Naive thymus-derived CD4-positive, alpha-beta T cell (primary cell): ENCODE measurements at places on chromosomes 4 and X.

- DNase-seq = no peak
Observed at GRCh38 chrX:148984238-148984637, 483.8 kb downstream of the AFF2 start.

DNA sequence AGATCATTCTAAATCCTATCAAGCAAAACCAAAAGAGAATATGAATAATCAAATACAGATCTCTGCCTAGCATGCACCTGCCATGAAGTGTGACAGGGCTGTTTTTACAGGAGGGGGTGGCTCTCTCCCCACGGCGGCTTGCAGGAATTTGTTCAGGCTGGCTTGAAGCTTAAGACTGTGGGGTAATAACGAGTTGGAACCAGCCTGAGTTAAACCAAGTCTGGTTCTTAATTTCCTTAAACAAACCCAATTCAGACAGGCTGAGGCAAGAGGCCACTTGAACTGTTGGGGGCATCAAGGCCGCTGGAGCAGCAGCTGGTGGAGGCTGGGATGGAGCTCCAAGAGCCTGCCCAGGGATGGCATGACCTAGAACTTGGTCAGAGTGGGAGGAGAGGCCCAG, 45.1 kb upstream of the LGI2 start:
- DNase-seq = no peak

GRCh38 chrX:9682456-9682855, 83.2 kb downstream of the GPR143 start:
- DNase-seq = no peak

DNA sequence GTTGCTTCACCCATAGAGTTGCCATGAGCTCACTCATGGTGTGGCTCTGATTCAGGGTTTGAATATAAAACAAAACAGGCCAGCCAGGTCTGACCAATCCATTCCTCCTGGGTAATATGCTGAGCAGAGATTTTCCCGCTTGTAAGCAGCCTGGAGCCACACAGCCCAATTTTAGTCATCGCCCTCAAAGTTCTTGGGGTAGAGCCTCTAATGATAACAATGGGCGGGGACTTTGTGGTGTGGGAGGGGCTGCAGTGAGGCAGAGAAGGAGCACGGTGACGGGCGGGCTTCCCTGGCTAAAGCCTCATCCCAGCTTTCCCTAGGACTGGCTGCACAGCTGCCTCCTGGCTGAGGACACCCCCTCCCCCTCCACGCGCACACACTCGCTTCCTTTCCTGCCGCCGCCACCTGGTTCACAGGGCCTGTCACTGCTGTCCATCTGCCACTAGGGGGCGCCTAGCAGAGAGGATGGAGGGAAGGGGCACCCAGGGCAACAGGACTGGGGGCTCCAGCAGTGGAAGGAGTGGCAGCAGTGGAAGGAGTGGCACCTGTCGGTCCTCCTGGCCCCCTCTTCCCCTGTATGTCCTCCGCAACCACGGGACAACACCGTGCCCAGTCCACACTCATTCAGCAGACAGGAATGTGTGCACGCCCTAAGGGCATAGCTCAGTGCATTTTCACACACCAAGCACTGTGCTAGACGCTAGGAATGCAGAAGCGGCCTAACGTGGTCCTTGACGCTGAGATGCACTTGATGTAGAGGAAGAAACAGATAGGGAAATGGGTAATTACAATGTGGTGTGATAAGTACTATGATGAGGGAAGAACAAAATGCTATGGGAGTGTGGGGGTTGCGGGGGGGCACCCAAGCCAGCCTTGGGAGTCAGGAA, 26.8 kb downstream of the PRPS1 start:
- peak; percentile 59 for DNase-seq

DNA sequence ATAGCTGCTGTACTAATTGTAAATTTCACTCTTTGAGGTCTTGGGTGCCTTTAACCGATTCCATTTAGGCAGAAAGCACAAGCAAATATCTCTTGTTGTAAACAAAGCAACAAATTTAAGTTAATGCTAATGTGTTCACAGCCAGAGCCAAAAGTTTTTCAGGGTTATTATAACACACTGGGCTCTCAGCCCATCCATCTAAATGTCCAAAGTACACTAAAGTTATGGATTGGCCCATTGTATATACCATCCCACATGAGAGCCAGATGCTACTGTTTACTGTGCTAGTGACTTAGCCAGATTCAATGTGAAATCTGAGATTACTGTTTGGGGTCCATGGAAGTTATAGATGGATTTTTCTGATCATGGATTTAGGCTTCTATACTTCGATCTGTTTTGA, 186.7 kb downstream of the LARP7 start:
- no peak for DNase-seq

- no peak for DNase-seq
Observed at GRCh38 chr4:118950929-118951570, 62.4 kb downstream of the SYNPO2 start.

GRCh38 chrX:71997320-71997719, 86.7 kb downstream of the NHSL2 start:
- no peak for DNase-seq

DNA sequence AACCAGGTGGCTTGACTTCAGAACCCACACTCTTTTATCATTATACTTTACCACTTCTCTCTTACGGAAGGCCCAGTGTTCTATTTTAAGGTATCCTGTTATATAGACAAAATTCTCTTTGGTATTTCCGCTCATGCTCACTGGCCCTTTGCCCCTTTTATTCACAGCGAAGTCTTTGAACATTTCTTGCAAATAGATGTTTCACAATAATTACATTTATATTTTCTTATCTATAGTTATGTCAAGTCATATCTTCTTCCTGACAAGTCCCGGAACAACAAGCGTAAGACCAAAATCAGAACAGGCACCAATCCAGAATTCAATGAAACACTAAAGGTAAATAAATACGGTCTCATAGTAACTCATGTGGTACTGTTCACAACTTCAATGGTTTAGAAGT, 102.0 kb downstream of the SYTL5 start:
- no peak for DNase-seq

DNA sequence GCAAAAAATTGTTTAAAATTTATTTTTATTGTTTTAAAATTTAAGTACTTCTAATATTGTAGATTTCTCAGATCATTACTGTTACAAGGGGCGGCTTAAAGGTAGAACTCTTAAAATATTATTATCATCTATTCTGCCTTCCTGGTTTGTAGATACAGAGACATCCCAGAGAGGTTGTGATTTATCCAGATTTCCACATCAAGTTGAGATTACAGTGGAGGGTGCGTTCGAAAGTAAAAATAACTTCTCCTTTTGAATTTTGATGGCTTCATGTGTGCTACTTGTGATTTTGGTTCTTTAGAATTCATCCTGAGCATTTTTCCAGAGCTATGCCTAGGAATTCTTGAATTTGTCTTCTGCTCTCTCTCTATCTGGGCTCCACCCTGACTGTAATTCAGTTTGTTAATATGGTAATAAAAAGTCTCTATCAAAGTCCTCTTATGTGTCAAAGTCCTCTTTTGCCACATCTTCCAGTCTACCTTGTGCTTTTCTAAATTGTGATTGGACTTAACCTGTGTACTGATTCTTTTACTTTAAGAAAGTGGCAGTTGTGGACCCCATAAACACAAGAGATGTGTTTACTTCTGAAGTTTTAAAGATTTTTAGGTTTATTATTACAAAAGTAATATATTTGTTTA, 37.2 kb downstream of the CLCN3 start:
- no peak for DNase-seq

DNA sequence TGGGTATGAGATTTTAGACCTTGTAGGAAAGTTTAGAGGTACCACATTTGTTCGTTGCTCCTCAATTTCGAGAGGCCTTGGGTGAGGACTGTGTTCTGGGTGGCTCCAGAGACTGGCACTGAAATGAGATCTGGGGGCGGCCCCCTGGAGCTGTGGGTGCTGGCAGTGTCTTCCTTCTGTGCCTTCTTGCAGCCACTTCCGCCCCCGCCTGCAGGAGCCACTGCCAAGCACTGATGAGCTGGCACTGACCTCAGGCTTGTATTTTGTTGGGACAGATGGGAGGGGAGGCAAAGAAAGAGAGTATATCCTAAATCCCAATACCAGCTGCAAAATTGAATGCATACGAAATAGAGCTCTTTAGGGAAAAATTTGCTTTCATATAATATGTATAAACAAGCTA, 64.5 kb upstream of the CLDN34 start:
- DNase-seq = no peak

DNA sequence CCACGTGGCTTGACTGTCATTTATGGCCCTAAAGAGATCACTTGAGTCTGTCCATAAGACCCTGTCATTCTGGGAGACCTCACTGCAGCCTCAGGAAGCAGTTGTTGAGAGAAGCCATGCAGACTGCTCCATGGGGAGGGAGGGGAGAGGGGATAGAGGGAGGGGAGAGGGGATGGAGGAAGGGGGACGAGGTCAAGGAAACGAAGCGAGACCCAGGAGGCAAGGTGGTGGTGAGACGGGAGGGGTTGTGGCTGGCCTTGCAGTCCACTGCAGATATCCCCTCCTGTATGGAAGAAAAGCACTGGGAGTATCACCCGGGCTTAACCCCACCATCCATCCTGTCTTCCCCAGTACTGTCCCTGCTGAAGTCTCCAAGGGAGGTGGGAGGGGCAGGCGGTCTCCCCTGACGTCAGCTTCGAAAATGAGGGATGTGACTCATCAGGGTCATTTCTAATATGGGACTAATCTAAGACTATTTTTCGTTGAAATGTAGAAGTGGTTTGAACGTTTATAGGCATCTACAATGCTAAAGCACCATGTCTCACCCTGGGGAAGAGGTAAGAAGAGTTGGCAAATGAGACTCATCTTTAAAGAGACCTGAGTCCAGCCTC, 5.6 kb downstream of the TMEM255A start:
- no peak for DNase-seq

DNA sequence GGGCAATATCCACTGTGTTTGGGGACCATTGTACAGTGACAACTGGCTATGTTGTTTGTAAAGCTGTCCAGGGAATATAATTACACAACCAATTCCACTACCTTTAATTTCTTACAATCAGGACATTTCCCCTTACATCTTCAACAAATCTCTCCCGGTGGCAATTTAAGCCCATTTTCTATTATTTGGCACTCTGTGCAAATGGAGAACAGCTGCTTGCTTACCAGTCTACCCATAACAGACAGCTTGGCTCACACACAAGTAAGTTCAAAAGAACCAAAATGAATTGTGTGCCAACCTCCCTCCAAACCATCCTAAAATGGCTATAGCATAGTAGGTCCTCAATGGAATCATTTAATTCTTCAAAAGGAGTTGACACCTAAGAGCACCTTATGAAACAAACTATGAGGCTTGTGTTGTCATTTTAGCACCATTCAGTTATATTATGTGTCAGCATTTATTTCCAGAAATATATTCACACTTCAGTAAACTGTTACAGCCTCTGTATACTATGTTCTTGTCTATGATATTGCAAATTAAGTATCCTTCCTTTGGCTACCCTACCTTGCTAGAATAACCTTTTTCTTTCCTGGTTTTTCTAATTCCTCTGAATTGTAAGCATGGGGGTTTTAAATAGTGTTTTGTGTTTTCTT, 18.4 kb downstream of the GABRA4 start:
- no peak for DNase-seq

DNA sequence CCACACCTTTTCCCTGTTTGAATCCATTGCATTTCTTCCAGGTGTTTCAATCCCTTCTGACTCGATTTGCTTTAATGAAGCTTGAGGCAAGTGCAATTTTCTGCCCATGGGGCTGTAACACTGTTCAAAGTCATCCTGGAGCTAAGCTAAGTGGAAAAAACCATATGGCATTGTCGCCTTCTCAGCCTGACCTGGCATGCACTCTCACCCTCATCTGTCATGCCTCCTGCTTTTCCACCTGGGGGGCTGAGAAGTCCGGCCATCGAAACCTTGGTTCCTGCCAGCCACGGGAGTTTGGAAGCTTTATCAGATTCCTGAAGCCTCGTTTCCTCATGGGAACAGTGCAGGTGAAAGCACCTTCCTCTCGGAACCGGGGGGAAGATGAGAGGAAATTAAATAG, 38.2 kb downstream of the WFS1 start:
- no peak for DNase-seq

- no peak for DNase-seq
Observed at GRCh38 chrX:125096469-125096868, 223.2 kb upstream of the TEX13C start.

DNA sequence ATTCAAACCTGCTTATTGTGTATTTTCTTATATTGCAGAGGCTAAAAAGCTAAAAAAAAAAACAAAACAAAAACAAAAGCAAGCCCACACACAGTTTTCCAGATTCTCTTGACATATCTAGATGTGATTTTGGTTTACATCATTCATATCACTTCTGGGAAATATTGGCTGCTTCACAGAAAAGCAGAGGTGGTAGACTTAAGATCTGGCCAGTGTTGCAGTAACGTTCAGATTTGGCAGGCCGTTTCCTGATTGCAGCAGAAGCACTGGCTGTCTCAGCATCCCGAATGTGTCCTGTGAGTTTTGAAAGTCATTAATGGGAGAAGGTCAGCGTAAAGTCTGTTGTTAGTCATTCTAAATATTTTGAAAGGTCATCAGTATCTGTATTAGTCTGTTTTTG, 2062.0 kb downstream of the ARAP2 start:
- no peak for DNase-seq

DNA sequence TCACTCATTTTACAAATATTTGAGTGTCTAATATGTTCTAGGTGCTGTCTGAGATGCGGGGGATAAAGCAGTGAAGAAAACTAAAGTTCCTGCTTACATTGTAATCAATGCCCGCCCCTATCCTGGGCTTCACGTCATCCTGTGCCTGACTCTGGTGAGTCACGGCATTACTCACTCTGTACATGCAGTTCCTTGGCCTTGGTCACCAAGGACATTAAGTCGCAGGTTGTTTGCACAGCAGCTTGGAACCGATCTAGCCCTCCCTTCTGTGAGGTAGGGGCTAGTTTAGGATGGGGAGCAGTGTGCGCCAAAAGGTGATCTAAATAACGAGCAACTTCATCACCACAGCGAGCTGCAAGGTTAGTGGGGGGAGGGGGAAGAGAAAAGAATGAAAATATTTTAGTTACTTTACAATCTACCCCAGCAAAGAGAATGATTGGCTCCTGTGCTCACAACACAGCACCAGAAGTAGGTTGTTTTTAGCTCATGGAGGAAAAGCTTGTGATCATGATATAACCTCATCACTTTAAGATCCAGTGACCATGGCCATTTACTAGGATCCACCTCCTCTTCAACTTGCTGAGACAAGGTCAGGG, 48.0 kb upstream of the HDAC8 start:
- DNase-seq = no peak

DNA sequence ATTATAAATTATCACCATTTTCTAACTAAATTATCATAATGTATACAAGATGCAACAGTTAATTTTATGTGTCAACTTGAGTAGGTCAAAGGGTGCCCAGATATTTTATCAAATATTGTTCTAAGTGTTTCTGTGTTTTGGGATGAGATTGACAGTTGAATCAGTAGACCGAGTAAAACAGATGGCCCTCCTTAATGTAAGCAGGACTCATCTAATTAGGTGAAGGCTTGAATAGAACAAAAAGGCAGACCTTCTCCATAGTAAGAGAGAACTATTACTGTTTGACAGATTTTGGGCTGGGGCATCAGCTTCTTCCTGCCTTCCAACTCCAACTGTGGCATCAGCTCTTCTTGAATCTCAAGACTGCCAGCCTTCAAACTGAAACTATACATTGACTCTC, 185.8 kb downstream of the TRAM1L1 start:
- DNase-seq = no peak

DNA sequence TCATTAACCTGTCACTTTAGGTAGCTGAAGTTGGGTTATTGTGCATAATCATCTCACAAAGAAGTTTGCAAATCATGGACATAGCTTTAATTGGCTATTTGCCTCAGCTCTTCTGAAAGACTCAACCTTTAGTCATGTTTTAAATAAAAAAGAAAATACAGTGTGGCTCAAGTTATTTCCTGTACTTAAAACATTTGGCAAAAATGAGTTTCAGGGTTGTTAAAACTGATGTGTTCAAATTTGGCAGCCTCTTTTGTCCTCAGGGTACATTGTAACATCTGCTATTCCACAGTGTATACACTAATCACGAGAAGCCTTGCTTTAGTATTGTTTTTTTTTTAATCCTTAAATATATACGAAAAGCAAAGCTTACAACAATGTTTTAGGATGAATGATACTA, 31.5 kb upstream of the HPGD start:
- no peak for DNase-seq
